Erythroblast (primary cell): ENCODE measurements at places on chromosomes 3 and 15.
A peak's percentile ranks its signal among the peaks of the same experiment; 100 is the strongest.

GRCh38 chr3:184786280-184786941 lies 25.6 kb upstream of the VPS8 start:
- no peak for DNase-seq

DNA sequence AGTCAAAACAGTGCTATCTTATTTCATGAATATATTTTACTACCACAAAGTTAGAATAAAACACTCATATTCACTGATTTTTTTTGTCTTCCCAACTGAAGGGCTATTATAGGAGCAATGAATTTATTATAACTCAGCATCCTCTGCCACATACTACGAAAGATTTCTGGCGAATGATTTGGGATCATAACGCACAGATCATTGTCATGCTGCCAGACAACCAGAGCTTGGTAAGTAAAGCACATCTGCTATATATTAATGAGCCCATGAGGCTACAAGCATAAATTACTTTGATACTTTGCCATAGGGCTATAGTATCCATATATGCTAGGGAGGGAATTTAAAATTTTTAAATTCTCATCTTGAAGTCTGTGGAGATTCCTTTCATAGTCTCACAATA lies 95.9 kb downstream of the FEZF2 start:
- DNase-seq, result no peak

- DNase-seq, result no peak
These were observed 449.6 kb upstream of the TGFBR2 start for GRCh38 chr3:30156586-30157498.

GRCh38 chr15:53976844-53977392 lies 1.3 kb upstream of the UNC13C start:
- no peak for DNase-seq

- peak; percentile 72 for DNase-seq
These were observed 80.4 kb downstream of the ADAM10 start for GRCh38 chr15:58669108-58669507.

DNA sequence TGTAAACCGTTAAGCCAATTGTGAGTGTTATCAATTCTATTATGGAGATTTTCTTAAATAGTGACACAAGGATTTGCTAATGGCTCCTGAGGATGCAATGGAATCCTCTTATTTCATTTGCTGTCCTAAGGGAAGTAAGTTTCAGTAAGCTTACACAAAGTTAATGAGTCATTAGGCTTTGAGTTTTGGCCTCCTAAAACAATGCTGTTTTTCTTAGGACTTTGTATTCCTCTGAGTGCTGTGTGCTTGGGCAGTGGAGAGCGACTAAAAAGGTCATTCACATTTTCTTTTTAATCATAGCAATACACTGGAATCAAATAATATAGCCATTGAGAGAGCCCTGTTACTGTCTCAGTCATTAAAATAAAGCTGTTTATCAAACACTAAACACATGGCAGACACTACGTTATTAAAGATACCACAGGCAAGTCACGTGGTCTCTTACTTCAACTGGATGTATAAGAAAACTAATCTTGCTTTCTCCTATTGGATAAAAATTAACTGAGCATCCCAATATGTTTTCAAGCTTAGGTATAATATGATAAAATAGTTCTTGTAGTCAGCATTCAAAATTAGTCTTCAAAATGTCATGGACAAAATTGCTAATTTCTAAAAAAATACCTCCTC lies 290.8 kb downstream of the NLGN1 start:
- DNase-seq, result no peak

DNA sequence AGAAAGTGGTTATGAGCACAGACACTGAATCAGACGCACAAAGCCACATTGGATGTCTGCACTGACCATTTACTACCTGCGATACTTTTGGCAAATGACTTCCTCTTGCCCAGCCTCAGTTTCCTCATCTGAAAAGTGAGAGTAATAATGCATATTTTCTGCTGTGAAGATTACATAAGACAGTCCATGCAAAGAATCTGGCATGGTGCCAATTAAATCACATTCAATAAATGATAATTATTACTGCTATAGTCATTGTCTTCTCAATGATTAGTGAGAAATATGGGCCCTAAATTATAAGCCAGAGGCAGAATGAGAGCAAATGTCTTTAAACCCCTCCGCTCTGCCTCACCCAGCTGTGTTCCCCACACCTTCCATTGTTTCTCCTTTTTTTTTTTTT lies 16.0 kb upstream of the BCL2L10 start:
- DNase-seq, result no peak

GRCh38 chr15:63473007-63473748 lies 31.2 kb upstream of the USP3 start:
- no peak for DNase-seq
